ENCODE measurements at places on chromosomes 7 and 10.
A peak's percentile ranks its signal among the peaks of the same experiment; 100 is the strongest.

- no peak for DNase-seq
Measured at GRCh38 chr10:1736972-1737221, 428 bp downstream of the ADARB2 start.

DNA sequence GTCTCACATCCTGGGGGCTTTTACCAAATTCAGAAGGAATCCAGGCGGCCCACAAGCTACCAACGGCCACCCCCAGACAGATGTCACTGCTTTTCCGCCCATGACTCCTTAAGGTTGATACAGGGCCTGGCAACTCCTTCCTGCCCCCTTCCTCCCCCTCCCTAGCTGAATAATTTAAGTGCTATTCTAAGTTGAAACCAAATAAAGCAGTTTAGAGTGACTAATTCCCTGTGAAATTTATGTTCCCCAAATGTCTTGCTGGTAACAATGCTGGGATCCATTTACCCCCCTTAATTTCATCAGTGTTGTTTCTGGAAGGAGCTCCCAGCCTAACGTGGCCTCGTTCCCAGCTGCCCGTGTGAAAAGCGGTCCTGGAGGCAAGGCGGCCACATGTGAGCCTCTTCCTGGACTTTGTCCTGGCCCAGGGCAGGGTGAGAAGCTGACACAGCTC is 109.6 kb downstream of the TMEM130 start:
- no peak for DNase-seq

GRCh38 chr7:95169678-95170077 is 154.7 kb downstream of the PON1 start:
- no peak for DNase-seq

GRCh38 chr10:128296253-128297007 is 170.2 kb upstream of the MKI67 start:
- no peak for DNase-seq

DNA sequence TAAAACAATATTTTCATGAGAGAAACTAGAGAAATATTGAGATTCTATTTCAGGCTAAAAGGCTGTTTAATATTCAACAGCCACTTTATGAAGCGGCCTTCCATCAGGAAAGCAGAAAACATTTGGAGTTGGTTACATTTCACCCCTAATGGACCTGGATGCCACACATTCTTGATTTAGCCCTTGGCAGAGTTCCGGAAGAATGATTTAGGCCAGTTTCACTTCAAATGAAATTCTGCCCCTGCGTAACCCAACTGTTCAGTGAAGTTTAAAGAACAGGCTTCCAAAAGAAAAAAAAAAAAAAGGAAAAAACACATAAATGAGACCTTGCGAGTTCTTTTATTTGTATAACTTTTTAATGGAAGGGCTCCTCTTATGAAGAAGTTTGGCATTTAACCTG is 239.2 kb upstream of the AKR1E2 start:
- no peak for DNase-seq

DNA sequence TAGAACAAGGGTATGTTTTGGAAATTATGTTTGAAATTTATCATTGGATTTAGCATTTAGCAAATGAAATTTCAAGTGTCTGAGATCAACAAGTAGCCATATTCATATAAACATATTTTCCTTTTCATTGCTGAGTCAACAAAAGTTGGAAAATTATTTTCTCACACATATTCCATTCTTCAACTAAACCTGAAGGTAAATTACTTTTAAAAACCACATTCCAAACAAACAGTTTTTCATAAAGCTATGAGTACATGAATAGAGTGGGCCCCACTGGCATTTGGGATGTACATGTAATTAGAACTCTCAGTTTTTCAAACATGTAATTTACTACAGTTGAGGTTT is 178.3 kb upstream of the MKLN1 start:
- no peak for DNase-seq

- DNase-seq: no peak
Measured at GRCh38 chr10:114009281-114009996, 34.2 kb upstream of the ADRB1 start.

- no peak for DNase-seq
Measured at GRCh38 chr10:97099868-97100267, 85.9 kb downstream of the SLIT1 start.

- DNase-seq: no peak
Measured at GRCh38 chr10:70761727-70762350, 23.3 kb downstream of the TBATA start.

- DNase-seq: no peak
Measured at GRCh38 chr7:44184206-44184872, 4.9 kb downstream of the GCK start.

DNA sequence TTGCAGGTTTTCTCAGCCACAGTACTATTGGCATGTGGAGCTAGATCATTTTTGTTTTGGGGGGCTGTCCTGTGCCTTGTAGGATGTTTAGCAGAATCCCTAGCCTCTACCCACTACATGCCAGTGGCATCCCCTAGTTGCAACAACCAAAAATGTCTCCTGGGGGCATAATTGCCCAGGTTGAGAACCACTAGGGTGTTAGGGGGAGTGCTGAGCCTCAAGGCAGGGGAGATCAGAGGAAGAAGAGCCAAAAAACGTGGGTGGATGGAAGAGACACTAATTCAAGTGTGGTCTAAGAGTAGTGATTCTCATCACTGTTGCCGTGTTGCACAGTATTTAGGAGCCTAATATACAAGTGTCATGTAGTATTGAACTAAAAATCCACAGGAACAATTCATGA is 31.7 kb upstream of the CCNY start:
- DNase-seq: no peak

DNA sequence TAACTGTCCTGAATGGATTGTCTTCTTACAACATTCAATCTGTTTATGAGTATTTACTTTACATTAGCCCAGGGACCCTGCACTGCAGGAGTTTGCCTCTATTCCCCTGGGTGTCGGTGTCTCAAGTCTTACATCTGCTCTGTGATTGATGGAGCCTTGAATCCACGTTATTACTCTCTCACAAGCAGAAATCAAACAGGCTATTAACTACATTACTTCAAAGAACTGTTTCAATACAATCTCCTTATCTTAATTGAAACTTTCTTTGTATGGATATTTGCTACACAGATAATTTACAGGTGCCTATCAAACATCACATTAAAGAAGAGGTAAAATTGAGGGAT is 3.1 kb upstream of the ARID5B start:
- DNase-seq: no peak

DNA sequence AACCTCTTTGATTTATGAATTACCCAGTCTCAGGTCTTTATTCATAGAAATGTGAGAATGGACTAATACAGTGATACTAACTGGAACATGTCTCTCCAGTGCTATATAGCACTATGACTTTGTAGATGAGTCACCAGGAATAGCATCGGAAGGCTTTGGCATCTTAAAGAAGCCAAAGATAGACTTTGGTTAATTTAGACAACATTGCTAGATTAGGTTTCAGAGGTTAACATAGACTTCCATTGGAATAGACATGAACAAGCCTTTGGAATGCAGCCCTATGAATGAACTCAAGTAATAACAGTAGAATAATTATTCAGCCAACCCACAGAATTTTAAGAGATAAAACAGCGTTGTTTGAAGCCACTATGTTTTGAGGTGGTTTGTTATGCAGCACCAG is 169.2 kb downstream of the HGF start:
- DNase-seq: no peak

GRCh38 chr10:57506414-57507094 is 761.1 kb downstream of the IPMK start:
- no peak for DNase-seq

DNA sequence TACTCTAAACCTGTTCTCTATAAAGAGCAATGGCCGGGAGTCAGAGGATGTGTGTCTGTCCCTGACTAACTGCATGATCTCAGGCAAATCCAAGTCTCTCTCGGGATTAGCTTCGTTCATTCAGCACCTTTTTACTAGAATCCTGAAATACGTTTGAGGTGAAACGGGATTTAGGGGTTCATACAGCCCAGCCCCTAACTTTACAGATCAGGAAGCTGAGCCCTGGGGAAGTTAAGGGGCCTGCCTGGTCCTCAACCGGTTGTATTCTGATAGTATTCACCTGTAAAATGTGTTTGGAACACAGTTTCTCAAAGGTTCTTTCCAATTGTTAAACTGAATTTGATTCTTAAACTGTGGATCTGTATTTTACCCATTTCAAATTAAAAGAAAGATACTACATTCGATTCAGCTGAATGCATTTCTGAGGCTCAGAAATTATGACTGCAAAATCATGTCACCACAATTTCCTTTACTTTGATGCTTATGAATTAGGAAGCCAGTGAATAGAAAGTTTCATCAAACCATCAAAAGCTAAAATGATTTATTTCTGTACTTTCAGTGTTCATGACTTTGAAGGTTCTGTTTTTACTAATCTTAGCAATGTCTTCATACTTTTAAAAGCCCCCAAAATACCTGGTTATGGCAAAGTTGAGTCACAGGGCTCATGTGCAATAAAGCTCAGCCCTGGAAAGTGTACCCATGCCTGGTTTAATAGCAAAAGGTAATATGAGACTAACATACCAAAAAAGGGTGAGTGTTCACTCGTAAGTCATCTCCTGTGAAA is 28.9 kb upstream of the EZH2 start:
- no peak for DNase-seq

DNA sequence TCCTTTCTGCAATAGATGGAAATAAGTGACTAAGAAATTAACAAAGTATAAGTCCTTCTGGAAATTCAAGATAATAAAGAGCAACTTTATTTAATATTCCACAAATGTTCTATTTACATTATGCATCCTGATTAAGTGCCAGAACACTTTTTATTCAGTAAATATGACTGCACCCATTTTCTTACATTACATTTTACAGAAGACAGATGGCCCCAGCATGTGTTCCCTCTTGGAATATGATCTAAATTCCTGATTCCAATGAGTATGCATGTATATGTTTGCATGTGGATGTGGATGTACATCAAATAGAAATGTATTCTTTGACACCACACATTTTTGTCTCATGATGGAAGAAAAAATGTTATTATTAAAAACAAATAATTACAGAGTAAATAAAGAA is 628.7 kb upstream of the SEMA3D start:
- DNase-seq: no peak

GRCh38 chr10:93596539-93596938 is 4.5 kb downstream of the RBP4 start:
- DNase-seq: no peak

- DNase-seq: no peak
Measured at GRCh38 chr7:98049034-98049433, 57.6 kb upstream of the LMTK2 start.

GRCh38 chr7:88366845-88367244 is 60.2 kb upstream of the STEAP4 start:
- DNase-seq: no peak

GRCh38 chr10:131822013-131822691 is 78.7 kb upstream of the PPP2R2D start:
- no peak for DNase-seq

DNA sequence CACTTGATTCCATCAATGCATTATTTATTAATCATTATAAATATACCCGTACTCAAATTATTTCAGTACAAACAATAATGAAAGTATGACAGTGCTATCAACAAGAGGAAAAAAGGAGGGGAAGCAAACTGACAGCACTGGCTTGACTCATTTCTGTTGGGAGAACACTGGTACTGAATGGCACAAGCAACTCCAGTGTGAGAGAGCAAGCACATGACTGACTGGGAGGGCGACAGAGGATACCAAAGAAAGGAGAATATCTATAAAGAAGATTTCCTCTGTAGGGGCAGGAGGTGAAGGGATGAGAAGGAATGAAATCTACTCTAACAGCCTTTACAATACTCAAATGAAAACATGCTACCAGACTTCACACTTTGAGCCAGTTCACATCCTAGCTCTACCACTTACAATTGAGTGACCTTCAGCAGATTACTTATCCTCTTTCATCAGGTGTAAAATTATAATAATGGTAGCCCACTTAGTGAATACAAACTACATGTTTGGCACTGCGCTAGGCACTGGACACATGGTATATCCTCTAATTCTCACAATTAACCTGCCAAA is 1.5 kb downstream of the USP54 start:
- peak; percentile 72 for DNase-seq

GRCh38 chr10:13712837-13713581 is 126.2 kb downstream of the PRPF18 start:
- no peak for DNase-seq

- DNase-seq: no peak
Measured at GRCh38 chr7:108253275-108254044, 123.3 kb upstream of the LAMB4 start.

GRCh38 chr7:5183155-5183554 is 6.9 kb upstream of the WIPI2 start:
- DNase-seq: no peak

DNA sequence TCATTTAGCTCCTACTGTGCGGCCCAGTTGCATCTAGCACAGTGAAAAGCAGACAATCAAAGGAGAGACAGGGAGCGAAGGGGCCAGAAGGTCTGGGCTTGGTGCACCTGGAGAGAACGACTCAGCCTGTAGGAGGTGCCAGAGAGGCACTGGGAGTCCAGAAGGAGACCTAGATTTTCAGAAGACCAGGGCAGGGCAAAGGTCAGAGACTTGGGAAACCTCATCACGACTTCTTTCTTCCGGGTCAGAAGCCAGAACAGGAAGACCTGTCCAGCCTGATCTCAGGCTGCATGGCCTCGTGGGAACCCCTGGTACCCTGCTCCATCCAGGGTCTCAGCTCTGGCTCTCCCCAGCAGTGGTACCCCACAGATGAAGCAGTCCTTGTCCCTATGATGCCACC is 5.2 kb downstream of the AGAP3 start:
- DNase-seq: no peak

DNA sequence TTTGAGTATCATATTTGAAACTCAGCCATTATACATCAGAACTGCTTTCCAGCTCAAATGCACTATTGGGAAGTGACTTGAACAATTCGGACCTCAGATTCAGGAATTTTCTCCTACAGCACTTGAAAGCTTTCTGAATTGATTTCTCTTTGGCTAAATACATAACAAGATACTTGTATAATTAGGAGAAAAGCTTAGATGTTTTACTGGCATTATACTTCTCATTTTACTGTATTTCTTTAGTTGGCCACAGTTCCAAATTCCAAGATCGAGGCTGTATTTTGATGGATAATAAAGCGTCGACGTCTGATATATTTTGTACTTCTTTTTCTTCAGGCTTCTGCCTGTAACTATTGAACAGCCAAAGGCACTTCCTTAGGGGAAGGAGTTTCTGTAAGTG is 26.7 kb upstream of the LYZL2 start:
- no peak for DNase-seq

DNA sequence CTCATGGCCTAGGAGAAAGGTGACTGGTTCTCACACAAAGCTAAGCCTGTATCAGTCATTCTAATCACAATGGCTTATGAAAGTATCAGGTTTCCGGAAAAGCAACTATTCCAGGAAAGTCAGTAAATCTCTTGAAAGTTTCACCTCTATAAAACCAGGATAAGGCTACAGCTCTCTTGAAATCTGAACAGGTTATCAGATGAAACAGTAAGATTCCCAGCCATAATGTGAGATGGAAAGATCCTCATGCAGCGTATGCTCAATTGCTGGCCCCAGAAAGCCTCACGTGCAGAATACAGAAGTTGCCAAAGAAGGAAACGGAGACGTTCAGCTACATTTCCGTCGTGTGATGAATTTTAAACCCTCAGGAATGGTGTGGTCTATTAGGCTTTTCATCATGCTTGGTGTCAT is 90.0 kb downstream of the PFKFB3 start:
- DNase-seq: no peak

All from substantia nigra (tissue), 51 donors.